ENCODE measurements at places on chromosomes 5 and 9.
A peak's percentile ranks its signal among the peaks of the same experiment; 100 is the strongest.

- DNase-seq, result no peak
These were observed 7.7 kb upstream of the HAVCR2 start for GRCh38 chr5:157116483-157116954.

- no peak for DNase-seq
These were observed 350.3 kb upstream of the ACTBL2 start for GRCh38 chr5:57832875-57833274.

GRCh38 chr9:128637656-128638055 lies 19.0 kb downstream of the DYNC2I2 start:
- no peak for DNase-seq

DNA sequence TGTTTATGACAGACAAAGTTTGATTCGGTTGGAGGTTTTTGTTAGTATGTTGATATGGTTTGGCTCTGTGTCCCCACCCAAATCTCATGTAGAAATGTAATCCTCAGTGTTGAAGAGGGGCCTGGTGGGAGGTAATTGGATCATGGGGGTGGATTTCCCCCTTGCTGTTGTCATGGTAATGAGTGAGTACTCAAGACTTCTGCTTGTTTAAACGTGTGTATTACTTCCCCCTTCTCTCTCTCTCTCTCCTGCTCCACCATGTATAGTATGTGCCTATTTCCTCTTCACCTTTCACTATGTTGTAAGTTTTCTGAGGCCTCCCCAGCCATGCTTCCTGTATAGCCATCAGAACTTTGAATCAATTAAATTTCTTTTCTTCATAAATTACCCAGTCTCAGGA lies 415.1 kb downstream of the HCN1 start:
- no peak for DNase-seq

- DNase-seq, result no peak
These were observed 221.0 kb upstream of the ISL1 start for GRCh38 chr5:51162245-51162644.

DNA sequence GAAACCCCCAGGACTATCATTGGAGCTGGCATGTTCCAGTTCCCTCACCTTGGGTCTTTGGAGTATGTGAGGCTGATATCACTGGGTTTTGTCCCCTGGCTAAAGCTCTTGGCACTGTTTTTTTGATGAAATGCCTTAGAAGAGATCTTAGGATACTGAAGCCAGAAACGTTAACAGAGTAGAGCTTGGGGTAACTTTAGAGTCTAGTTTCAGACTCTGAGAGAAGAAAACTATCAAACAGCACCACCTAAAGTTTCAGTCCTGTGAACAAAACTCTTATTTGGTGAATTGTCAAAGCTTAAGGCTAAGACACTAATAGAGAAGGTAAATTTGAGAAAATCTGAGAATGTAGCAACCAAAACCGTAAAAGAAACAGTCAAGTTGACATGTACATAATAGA lies 111.7 kb upstream of the PUM3 start:
- no peak for DNase-seq

GRCh38 chr9:131310833-131311554 lies 21.5 kb downstream of the PLPP7 start:
- DNase-seq, result peak; percentile 10

DNA sequence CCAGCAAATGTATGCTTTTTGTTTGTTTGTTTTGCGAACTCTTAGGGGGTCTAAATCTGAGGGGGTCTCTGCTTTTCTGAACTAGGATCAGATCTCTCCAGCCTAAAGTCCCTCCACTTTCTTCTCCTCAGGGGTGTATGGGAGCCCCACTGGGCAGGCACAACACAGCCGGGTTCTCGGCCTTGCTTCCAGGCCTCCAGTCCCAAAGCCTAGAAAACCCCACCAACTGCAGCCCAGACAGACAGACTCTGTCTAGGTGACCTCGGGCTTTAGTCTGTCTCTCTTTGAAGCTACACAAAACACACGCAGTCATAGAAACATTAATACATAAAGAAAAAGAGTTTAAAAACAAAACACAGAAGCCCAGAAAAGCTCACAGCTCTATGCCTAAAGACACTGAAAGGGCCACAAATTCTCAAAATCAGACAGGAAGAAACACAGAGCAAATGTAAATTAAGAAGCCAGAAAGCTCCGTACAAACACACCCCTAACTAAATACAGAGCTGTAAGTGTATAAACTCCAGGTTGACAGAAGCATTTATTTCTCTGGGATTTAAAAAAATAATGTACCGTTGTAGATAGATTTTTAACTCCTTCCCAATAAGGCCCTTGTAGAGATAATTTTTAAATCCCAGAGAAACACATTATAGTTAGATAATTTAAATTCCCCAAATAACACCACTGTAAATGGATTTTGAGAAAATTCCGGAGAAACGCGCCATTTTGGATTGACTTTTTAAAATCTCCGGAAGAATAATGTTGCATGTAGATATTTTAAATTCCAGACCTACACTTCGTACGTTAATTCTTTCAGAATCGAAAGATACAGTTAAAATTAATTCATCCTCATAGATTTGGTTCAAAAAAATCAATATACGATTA lies 2.0 kb downstream of the PITX1 start:
- DNase-seq, result no peak

DNA sequence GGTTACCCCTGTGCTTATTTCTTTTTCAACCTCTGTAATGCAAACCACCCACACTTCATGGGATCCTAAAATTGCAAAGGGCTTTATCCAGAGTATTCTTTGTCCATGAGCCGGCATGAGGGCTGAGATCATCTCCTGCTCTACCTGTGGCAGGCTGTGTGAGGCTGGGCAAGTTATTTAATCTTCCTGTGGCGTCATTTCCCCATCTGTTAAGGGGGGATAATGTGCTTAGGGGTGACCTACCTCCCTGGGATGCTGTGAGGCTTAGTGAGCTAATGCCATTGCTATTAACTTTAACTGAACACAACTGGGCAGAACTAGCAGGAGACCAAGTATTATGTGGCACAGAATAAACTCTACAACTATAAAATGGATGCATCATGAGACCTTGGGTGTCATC lies 17.0 kb downstream of the FRMPD1 start:
- DNase-seq, result no peak

- DNase-seq, result no peak
These were observed 327.8 kb downstream of the ADGRV1 start for GRCh38 chr5:90886381-90886780.

DNA sequence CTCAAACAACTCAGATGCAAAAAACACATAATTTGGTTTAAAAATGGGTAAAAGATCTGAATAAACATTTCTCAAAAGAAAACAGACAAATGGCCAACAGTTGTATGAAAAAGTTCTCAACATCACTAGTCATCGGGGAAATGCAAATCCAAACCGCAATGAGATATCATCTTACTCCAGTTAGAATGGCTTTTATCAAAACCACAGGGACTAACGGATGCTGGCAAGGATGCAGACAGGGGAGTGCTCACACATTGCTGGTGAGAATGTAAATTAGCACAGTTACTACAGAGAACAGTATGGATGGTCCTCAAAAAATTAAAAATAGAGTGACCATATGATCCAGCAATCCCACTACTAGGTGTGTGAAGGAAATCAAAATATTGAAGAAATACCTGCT lies 589.1 kb upstream of the ADAMTS16 start:
- no peak for DNase-seq

DNA sequence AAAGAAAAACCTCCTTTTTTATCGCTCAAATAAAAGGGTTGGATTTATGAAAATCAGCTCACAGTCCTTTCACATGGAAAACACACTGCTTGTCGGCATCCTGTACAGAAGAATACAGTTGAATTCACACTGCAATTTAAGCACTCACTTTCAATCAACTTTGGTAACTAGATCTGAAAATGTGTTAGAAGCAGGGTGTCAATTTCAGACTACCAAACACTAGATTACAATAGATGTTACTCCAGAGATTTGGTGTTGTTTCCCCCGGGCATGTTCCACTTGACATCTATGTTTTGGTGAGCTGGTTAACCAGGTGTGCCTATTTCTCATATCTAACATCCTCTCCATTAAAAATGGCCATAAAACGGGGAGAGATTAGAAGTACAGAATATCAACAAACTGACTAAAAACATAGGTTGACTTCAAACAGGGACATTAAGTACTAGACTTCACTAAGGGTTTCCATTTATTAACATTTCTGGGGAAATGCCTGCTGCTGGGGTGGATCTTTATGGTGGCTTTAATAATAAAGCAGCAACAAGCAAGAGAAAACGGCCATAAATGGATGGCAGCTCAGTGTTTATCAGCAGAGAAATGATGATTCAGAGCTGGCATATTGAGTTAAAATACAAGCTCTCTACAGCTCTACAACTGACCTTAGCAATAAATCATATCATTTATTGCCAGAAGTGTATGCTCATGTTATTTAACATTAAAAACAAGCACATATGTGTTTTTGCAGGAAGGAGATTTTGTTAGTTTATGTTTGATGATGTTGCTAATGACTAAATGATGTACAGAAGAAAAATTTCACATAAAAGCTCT lies 158.8 kb downstream of the SLF1 start:
- DNase-seq, result no peak

DNA sequence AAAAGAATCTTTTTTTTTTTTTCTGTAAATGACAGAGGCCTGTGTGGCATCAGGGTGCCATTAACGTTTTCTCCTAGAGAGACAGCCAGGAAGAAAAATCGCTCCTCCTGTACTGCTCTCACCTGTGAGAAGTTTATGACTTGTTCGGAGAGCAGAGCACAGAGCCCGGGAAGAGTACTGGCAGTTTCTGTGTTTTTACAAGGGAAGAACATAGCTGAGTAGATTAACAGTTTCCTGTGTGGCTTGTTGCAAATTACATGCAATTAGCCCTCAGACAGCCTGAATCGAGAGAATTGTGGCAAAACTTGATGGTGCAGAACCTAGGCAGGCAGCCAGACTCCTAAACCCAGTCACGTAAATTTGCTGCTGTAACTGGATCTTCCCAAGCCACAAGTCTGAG lies 32.1 kb downstream of the PRKACG start:
- peak; percentile 96 for DNase-seq

DNA sequence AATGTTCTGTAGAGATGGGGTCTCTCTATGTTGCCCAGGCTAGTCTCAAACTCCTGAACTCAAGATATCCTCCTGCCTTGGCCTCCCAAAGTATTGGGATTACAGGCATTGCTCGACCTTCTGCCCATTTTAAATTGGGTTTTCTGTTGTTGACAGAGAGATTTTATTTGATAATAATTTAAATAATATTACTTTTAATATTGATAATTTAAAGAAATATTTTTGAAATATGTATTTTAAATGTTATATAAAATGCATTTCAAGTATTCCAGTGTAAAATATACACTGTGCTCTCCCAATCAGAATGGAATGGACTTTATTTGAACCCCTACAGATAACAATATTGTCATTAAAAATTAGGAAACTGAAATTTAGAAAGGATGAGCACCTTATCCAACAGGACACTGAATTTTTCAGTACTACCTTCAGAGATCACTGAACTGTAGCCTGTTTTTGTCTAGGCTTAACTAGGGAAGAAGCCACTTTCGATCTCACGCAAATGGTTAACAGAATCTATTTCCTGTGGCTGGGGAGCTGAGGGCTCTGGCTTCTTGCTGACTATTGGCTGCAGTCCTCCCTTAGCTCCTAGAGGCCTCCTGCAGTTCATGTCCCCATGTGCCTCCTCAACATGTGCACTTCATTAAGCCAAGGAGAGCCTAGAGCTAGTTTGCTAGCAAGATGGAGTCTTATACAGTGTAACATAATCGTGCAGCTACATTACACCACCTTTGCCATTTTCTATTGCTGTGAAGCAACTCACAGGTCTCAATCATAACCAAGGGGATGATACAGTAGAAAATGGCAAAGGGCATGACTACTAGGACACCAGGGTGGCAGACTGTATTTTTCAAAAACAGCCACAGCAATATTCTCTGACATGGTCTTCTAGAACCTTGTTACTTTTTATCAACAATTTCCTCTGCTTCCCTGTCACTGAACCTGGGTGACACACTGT lies 150.0 kb downstream of the CDC42SE2 start:
- no peak for DNase-seq

DNA sequence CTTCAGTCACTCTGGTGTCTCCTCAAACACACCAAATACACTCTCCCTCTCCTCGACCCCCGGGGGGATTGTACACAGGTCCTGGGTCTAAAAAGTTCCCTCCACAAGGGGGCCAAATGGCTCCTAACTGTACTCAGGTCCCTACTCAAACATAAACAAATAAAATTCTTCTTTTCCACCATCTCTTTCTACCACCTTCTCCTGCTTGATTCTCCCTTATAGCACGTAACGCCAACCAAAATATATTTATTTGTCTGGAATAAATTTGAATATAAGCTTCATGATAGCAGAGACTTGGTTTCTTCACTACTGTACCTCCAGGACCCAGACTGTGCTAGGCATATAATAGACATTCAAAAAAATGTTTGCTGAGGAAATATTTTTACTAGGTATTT lies 21.4 kb downstream of the ZNF608 start:
- no peak for DNase-seq

GRCh38 chr5:143413958-143414669 lies 10.6 kb upstream of the NR3C1 start:
- DNase-seq, result no peak

GRCh38 chr5:127878174-127878750 lies 175.1 kb downstream of the CCDC192 start:
- DNase-seq, result peak; percentile 0

DNA sequence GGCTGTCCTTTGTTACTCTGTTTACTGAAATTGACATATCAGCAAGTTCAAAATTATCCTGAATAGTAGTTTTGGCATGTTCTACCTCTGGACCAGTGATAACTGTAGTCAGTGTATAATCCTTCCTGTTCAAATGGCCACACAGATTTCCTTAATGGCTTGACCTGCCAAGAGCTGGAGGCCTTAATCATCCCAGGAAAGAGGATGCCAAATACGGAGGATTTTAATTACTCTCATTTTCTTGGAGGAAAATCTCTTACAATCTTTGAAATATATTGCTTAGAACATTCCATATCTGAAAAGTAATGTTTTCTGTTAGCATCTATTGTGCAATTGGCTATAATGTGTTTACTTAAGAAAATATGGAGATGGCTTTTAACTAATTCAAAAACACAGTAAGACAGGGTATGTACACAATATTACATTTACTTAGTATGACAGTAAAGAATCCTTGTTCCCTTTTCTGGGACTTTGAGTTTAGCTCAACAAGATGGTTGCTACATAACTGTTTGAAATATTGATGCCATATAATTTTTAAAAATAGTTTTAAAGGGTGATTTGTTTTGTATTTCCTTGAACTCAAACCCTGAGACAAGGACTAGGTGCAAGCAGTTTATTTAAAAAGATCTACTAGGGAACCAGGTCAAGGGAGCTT lies 68.9 kb upstream of the SELENOP start:
- no peak for DNase-seq

- DNase-seq, result no peak
These were observed 157.6 kb upstream of the KLF4 start for GRCh38 chr9:107647141-107647540.

Measured in DMS153 (cell line).